ENCODE measurements at places on chromosomes 2 and 18.
A peak's percentile ranks its signal among the peaks of the same experiment; 100 is the strongest.

DNA sequence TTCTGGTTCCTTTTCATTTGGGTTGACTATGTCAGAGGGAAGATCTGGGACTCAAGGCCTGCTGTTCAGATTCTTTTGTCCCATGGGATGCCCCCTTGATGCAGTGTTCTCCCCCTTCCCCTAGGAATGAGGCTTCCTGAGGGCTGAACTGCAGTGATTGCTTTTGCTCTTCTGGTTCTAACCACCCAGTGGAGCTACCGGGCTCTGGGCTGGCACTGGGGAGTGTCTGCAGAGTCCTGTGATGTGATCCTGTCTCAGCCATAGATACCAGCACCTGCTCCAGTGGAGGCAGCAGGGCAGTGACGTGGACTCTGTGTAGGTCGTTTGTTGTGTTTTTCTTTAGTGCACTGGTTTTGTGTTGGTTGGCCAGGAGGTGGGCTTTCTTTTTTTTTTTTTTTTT lies 32.1 kb upstream of the RHOB start:
- DNase-seq = no peak

- DNase-seq = peak; percentile 19
Observed at GRCh38 chr2:130806370-130806769, 30.3 kb upstream of the ARHGEF4 start.

GRCh38 chr2:160510617-160511016 lies 17.0 kb upstream of the RBMS1 start:
- no peak for DNase-seq

DNA sequence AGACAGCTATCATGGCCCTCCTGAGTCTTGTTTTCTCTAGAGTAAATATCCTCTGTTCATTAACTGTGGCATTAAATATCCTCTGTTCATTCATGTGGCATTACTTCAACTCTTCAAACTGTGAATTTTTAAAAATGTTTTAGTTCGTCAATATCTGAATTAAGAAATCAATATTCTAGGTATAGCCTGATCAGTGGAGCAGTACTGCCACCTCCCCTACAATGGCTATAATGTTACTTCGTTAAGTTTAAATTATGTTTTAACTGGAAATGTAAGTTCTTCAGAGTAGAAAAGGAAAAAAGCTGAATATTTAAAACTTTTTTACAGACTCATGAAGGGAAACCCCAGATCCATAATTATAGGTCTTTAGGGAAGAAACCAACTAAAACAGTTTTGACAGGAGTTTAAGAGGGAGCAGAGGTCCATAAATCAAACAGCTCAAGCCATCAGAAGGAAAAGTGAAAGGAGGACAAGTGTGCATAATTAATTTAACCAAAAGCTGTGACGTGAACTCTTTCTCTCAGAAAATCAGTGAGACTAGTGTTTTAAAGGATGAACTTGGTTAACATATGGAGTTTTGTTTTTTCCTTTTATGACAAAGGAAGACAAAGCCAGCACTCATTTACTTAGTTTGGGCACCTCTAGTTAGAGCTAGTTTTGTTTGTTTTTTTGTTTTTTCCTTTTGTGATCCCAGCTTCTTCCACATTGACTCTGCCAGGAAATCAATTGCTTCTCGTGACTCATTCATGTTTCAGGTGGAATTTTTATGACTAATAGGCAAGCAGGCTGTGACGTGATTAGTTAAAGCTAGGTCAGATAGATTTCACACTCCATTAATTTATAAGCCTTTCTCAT lies 44.9 kb downstream of the RBBP8 start:
- DNase-seq = no peak

DNA sequence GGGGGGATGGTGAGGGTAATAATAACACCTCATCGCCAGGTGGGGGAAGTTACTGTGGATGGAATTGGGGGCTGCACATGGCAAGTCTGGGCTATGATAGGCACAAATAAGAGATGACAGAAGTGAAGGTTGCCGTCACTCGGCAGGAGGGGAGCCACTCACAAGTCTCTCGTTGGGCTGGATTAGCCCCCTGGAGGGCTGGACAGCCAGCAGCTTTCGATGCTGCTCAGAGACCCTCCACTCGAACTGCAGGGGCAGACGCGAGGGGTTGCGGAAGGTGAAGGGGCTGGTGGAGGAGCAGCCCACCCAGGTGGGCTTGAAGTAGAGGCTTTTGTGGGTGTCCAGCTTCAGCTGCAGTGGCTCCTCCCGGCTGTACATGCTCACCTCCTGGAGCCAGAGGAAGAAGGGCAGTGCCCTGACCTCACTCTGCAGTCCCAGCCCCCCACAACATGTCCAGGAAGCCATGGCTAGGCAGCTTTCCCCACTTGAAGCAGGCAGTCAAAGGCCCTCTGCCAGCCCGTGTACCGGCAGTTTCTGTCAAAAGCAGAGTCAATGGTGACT lies 18.2 kb downstream of the CFAP65 start:
- DNase-seq = no peak

DNA sequence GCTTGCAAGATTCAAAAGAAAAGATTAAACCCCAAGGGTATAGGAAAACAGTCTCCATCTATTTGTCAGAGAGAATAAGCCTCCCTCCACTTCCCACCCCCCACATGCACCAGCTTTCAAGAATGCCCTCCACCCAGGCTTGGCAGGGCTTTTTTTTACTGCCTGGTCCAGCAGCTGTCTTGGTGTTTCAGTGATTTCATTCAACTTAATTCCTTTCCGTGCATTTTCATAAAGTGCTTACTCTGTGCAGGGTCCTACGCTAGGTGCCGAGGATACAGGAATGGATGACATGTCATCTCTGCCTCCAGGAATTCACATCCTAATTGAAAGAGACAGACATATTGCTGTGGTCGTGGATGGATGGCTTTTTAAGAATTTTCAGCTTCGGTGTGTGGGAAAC lies 117.9 kb downstream of the LRATD1 start:
- no peak for DNase-seq

DNA sequence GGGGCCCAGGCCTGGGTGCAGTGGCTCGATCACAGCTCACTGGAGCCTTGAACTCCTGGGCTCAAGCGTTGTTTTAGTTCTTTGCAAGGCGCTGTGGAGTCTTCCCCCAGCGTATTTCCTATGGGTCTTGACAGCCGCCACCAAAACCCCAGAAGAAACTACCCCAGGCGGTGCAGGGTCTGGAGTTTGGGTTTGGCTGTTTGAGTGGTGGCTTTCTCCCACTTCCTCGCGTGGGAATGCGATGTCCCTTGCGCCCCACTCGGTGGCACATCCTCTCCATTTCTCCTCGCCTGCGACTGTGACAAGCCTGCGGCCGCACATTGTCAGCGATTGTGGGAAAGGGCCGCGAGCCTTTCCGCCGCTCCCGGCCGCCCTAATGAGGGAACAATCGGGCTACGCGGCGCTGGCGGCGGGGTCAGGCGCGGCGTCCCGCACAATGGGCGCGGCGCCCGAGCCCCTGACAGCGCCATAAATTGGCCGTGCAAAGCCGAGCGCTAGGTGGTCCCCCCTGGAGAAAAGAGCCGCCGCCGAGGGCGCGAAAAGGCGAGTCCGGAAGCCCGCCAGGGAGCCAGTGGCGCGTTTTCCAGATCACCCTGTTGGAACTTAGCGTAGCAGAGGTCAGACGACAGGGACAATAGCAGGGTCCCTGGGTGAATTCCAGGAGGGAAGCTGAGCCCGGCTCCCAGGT lies 194.9 kb upstream of the POU3F3 start:
- no peak for DNase-seq

GRCh38 chr2:21431078-21431477 lies 307.3 kb downstream of the TDRD15 start:
- no peak for DNase-seq

DNA sequence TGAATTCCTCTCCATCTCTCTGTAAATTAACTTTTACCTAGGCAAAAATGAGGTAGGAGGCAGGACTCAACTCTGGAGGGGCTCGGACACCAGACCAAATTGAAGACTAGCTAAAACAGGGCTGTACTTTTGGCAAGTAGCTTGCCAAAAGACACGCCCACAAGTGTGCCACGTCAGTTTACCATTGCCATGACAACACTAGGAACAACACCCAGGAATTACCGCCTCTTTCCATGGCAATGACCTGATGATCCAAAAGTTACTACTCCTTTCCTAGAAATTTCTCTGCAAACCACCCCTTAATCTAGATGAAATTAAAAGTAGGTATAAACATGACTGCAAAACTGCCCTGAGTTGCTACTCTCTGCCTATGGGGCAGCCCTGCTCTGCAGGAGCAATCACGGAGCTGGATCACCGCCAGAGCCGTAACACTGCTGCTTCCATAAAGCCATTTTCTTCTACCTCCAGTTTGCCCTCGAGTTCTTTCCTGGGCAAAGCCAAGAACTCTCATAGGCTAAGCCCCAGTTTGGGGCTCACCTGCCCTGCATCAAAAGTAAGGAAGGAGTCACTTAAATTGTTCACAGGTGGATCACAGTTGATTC lies 66.0 kb upstream of the FAM136A start:
- DNase-seq = no peak
